Activated CD8-positive, alpha-beta memory T cell treated with anti-CD3 and anti-CD28 coated beads for 48 hours (primary cell): ENCODE measurements at places on chromosomes 16 and 17.

GRCh38 chr17:45035848-45036247 lies 15.6 kb downstream of the DCAKD start:
- DNase-seq: no peak

GRCh38 chr16:19808061-19808641 lies 76.5 kb downstream of the GPRC5B start:
- no peak for DNase-seq

- DNase-seq: no peak
These were observed 154.8 kb upstream of the HSBP1 start for GRCh38 chr16:83652943-83653342.

DNA sequence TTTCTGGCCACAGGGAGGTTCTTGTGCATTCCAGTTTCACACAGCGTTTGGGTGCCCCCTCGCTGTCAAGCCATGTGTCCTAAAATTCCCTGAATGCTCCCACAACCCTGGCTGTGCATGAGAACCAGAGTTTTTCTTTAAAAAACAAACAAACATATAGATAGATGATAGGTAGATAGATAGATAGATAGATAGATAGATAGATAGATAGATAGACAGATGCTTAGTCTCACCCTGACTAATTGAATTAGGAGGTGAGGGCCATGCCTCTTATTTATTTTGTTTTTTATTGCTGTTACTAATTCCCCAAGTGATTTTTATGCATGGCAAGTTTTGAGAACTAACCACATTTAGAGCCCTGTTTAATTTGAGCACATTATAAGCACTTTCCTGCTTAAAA lies 32.2 kb downstream of the PRSS54 start:
- no peak for DNase-seq

- no peak for DNase-seq
These were observed 30.0 kb downstream of the DGKE start for GRCh38 chr17:56863974-56864373.

- DNase-seq: no peak
These were observed 404.8 kb upstream of the HSBP1 start for GRCh38 chr16:83402967-83403366.

DNA sequence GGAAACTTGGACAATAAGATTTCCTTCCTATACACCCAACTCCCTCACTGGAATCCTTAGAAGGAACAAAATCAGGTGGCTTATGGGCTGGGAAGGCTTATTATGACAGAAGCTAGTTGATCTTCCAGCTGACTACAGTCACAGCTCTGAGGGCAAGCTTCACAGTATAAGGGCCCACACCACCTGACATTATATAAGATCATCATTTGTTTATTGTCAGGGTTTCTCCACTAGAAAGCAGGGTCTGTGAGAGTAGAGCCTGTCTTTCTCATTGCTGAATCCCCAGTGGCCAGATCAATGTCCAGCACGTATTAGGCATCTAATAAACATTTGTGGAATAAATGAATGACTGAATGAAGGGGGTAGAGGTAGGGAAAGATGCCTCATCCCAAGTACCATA lies 57.8 kb upstream of the PHOSPHO1 start:
- DNase-seq: no peak

- DNase-seq: no peak
These were observed 893 bp downstream of the KCNH6 start for GRCh38 chr17:63524051-63524450.

GRCh38 chr17:65830356-65830755 lies 268.9 kb upstream of the AXIN2 start:
- no peak for DNase-seq

- DNase-seq: no peak
These were observed 9.3 kb downstream of the NUBP1 start for GRCh38 chr16:10752843-10753523.

GRCh38 chr17:13395346-13395745 lies 206.4 kb downstream of the HS3ST3A1 start:
- no peak for DNase-seq

- no peak for DNase-seq
These were observed 153.4 kb upstream of the DYNLRB2 start for GRCh38 chr16:80387318-80387921.

GRCh38 chr16:1884155-1884760 lies 12.3 kb upstream of the MEIOB start:
- no peak for DNase-seq

DNA sequence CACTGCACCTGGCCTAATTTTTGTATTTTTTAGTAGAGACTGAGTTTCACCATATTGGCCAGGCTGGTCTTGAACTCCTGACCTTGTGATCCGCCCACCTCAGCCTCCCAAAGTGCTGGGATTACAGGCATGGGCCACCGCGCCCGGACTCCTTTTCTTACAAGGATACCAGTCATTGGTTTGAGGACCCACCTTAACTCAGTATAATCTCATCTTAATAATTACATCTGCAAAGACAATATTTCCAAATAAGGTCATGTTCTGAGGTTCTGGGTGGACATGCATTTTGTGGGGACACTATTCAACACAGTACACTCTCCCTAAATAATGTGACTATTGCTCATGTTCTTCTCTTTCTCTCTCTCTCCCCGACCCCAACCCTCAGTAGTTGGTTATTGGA lies 63.7 kb downstream of the ERCC4 start:
- no peak for DNase-seq

GRCh38 chr17:2403044-2403443 lies 2.2 kb upstream of the MNT start:
- no peak for DNase-seq

DNA sequence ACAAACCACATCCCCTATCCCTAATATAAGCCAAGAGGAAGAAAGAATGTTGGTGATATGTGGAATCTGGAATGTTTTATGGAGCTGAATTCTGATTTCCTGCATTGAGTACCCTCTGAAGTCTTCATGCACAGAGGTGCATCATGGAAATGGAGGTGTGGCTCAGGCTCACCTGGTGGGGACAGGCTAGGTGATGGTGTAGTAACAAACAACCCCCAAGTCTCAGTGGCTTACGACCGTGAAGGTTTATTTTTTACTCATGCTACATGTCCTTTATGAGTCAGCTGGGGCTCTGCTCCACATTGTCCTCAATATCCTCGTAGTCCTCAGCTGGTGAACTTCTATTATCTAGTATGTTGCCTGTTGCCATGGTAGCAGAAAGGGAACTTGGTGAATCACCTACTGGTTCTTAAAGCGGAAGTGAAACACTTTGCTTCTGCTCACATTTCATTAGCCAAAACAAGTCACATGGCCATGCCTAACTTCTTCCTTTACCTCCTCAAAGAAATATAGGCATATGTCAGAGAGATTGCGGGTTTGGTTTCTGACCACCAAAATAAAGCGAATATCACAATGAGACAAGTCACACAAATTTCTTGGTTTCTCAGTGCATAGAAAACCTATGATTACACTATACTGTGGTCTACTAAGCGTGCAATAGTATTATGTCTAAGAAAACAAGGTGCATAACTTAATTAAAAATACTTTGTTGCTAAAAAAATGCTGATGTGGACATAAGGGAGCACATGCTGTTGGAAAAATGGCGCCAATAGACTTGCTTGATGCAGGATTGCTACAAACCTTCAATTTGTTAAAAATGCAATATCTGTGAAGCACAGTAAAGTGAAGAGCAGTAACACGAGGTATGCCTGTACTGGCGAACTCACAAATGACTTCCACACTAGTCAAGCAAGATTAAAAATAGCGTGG lies at the start of gene PMFBP1:
PMFBP1 (minus strand) TSS at position 51 of the 930 bp plus-strand sequence. CDS start 947 bp downstream, outside the sequence.
- DNase-seq: no peak

DNA sequence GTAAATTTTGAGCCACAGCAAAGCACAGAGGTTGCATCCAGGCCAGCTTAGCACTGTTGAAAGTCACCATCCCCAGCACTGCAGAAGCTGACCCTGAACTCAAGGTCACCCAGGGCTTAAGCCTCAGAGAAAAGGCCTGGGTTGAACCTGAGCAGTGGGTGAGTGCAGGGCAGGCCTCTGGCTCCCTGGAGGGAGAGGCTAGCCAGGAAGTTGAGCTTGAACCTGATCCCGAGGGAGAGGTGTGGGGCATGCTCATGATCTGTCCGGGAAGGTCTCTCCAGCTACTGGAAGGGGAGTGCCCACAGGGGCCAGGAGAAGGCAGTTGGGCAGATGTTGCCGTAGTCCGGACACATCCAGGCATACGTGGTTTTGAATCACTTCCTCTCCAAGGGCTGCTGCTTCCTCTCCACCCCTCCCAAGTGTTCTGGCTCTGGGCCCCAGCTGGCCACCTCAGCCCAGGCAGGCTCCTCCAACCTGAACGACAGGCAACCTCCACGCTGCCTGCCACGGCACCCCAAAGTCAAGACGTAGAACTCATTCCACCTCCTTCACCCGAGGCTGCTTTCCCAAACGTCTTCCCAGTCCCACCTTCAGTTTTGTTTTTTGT lies 18.4 kb downstream of the CARHSP1 start:
- DNase-seq: no peak

DNA sequence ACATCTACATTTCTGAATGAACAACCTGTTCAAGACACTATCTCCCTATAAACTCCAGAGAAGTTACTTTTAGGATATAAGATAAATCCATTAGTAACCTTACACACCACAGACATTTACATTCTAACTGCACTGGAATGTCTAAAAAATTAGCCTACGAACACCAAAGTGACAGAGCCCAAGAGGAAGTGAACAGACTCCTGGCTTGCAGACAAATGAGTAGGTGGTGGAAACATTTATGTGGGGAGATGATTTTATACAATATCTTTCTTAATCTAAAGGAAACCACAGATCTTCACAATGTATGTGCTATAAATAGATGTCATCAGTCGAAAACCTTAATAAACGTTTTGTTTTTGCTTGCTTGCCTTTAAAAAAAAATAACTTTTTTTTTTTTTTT lies 18.8 kb downstream of the ZNF652 start:
- no peak for DNase-seq

DNA sequence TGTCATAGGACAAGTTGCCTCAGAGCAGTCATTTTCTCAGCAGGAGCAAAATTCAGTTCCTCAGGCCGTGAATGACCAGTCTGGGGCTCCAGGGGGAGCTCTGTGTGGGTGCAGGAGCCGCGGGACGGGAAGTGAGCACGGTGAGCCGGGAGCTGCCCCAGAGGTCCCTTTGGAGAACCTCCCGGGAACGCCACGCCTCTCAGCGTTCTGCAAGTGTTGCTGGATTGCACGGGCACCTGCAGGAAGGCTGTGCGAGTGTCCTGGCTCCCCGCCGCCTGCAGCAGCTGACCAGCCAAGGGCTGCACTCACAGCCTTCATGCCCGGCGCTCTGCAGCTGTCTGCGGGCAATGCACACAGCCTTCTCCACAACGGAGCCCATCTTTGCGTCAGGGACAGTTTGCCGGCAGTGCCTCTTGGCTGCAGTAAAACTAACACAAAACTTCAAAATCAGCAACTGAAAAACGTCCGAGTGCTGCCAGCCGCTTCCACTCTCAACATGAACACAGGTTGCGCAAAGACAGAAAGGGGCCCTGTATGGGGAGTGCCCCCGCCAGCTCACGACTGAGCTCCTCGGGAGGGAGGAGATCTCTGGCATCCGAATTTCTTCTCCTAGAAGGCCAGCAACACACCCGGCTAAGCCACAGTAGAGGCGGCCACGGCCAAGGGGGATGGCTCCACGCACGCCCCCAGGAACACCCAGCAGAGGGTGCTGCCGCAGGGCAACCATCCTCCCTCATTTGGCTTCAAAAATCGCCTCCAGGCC lies 16.0 kb downstream of the NDUFAF8 start:
- DNase-seq: no peak

DNA sequence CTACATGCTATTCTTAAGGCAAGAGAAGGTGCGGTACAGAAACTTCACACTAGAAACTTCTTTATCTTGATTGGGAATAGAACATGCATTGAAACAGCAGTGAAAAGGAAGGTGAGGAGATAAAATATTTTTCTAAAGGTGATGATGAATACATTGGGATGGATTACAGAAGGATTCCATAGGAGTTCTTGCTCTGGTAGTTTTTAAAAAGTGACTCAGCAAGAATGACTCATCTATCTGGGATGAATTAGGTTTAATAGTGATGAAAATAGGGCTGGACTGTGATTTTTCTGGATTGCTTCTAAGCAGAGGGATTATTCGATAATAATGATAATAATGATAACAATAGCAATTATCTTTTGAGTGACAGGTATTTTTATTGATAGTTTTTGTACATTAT lies 65.6 kb upstream of the HS3ST4 start:
- no peak for DNase-seq

DNA sequence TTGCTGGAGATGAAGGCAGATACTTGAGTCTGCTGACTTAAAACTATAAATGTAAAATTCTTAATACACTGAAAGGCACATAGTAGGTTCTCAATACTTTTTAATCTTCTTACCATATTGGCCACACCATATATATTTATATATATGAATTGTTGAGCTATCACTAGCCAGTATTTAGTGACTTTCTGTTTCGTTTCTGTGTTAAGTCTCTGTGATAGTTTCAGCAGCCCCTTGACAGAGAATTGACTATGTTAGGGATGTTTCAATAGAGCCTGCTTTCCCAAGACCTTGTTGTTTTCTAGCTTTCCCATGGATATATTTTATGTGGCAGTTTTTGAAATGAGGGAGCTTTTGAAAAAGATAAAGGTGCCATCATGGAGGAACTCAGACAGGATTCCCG lies 206.5 kb upstream of the GOT2 start:
- no peak for DNase-seq

DNA sequence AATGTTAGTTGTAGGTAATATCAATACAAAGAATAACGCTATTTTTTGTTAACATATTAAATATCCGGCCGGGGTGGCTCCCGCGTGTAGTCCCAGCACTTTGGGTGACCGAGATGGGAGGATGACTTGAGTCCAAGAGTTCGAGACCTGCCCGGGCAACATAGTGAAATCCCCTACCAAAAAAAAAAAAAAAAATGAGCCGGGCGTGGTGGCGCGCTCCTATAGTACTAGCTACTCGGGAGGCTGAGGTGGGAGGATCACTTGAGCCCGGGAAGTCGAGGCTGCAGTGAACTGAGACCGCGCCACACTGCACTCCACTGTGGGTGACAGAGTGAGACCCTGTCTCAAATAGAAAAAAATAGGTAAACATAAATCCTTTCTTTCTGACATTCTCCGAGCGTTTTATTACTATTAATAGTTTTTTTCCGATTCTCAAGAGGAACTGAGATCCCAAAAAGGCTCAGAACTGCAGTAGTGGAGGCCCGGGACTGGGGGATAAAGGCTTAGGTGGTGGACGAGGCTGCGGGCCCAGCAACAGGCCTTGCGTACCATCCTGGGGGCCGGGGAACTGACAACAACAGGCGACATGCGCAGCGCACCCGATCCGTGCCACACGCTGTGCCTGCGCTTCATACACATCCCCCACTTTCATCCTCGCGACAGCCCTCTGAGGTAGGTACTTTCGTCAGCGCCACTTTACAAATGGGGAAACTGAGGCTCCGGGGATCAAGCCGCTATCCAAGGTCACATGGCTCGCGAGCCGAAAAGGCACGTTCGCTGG lies 919 bp downstream of the N4BP1 start:
- DNase-seq: no peak

- DNase-seq: no peak
These were observed 20.9 kb downstream of the ENGASE start for GRCh38 chr17:79095345-79096055.

DNA sequence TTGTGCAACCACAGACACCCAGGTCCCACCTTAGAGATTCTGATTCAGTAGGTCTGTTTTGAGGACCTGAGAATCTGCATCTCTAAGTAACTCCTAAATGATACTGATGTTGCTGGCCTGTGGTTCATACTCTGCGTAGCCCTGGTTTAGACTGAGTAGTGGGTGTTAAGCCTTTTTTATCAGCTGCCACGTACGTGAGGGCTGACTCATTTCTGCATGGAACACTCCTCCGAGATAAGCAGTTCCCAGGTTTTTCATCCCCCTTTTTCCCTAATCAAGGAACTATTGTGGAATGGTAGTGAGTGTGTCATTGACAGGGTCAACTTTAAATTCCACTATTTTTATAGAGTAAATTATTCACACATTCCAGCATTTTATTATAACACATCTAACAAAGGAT lies 26.1 kb downstream of the CDRT4 start:
- no peak for DNase-seq

- no peak for DNase-seq
These were observed 93.1 kb downstream of the CNTNAP4 start for GRCh38 chr16:76370344-76370743.
